NCI-H774 (cell line): ENCODE measurements at places on chromosomes 6 and 20.

- no peak for DNase-seq
Observed at GRCh38 chr6:1665214-1665613, 55.5 kb downstream of the FOXC1 start.

- no peak for DNase-seq
Observed at GRCh38 chr20:57262301-57262700, 4.1 kb downstream of the BMP7 start.

GRCh38 chr6:17045581-17046322 lies 56.1 kb upstream of the STMND1 start:
- DNase-seq: no peak

DNA sequence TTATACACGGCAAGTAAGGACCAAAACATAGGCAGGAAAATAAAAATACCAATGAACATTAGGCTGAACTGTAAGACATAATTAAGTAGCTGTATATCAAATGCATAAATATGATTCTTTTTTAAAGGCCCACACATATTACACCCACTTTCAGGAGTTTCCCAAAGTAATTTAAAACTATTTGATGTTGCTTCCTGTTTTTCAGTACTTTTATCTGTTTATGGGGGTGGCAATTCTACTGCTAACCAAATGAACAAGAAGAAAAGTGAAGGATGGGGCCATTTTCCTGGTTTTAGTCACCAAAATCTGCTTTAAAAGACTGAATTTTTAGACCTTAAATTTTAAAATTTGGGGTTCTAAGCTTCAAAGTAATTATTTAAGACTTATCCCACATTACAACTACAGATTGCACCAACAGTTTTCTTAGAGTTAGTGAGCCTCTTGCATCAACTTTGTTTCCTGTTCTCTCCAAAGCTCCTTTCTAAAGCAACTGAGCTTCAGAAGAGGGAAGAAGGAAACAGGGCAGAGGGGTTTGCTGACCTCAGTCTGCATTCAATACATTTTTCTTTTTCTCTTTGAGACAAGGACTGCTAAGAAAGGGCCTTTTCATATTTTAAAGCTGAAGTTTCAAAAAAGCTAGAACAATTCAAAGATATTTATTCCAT lies 191.0 kb downstream of the BACH2 start:
- no peak for DNase-seq

- DNase-seq: no peak
Observed at GRCh38 chr6:40874495-40874894, 164.5 kb downstream of the UNC5CL start.

GRCh38 chr6:25477006-25477590 lies 174.9 kb upstream of the SCGN start:
- DNase-seq: no peak

DNA sequence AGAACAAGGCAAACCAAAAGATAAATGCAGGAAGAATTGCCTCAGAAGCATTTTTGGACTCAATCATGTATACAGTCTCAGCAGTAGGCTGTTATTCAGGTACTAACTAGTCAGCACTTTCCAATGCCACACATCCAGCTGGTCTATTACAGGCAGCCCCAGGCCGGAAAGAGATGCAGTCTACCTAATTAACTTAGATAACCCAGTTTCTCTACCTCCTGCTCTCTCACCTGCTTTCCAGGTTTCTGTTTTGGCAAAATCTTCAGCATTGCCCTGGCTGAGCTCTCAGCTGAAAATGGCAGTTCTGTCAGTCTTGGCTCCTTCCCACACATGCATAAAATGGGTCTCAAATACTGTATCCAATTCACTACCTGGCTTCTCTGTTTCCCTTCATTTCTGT lies 101.3 kb upstream of the UFL1 start:
- DNase-seq: no peak

DNA sequence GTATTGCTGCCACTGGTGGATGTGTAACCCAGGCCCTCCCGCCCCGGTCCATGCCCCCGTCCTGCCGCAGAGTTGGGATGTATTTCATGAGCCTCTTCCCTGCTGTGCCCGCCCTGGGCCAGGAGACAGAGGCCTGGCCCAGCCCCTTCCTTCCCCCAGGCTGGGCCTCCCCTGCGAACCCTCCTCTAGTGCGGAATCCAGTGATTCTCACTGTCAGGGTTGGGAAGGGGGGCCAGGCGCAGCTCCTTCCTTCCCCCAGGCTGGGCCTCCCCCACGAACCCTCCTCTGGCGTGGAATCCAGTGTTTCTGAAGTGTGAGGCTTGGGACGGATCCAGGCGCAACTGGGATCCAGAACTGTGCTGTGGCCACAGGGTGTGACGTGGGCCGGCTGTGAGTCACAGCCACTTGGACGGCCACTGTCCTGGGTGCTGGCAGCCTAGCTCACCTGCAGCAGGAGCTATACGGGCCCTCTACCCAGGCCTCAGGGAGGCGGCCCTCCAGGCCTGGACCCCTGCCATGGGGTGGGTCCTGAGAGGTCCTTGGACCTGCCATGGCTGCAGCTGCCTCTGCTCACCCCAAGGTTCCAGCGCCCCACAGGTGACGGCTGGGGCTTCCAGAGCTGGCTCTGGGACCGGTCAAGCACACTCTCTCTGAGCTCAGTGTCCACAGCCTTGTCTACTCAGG lies 28.3 kb downstream of the COL20A1 start:
- DNase-seq: no peak

DNA sequence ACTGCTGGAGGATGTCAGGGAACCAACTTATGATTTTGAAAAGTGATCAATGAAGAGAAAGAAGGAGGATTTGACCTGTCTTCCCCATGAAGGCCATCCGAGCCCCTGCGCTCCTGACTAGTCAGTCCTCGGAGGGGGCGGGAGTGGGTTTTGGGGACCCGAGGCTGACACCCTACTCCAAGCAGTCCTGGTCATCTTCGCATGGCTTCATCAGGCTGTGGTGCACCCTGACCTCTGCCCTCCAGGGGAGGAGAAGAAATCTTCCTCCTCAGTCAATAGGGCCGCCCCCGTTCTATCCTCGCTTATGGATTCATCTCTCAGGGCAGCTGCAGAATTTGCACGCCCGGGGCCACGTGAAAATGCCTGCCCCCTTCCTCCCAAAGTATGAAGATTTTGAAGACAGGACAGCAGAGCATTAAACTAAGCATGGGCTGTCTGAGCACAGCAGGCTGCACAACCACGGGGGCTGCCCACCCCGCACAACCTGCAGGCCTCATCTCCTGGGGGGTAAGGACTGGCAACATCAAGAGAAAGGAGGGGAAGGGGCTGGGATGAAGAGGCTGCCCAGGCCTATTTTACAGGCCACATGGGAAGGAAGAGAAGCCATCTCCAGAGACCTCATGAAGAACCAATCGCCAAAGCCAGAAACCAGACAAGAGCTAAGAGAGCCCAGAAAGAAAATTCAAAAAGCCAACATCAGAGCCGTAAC lies 138.1 kb upstream of the PHACTR3 start:
- DNase-seq: no peak

GRCh38 chr6:140032189-140032588 lies 657.7 kb upstream of the CITED2 start:
- no peak for DNase-seq

DNA sequence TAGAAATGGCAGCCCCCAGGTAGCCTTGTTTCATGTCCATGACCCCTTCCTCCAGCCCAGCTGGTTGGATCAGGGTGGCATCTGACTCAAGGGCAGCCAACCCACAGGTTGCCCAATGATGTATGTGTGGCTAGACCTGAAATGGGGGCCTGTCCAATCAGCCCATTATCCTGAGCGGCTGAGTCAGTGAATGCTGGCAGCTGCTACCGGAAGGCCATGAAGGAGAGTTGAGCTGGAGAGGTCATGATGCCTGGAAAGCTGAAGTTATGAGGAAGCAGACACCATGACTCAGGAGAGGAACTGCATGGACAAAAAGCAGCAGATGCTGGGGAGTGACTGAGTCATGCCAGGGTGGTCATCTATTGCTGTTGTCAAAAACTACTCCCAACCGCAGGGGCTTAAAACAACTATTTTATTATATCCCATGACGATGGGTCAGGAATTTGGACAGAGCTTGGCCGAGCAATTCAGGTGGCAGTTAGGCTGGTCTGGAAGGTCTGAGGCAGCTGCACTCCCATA lies 67.3 kb downstream of the MDGA1 start:
- no peak for DNase-seq

- DNase-seq: no peak
Observed at GRCh38 chr6:119480961-119481497, 131.5 kb upstream of the MAN1A1 start.

GRCh38 chr6:107787589-107787960 lies 36.5 kb downstream of the SCML4 start:
- DNase-seq: no peak

DNA sequence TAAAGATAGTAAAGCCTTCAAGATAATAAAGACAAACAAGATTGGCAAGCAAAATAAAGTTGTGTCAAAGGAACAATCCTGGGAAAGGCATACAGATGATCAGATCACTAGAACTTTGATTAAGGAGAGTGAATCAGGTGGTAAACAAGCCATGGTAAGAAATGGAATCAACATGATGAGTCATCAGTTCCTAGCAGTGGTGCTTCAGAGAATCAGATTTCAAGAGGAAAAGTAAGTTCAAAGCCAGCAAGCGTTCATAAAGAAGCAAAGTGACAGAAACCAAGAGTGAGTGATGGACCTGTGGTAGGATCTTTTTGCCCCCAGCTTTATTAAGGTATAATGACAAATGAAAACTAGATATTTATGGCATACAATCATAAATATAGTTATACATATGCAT lies 340.4 kb downstream of the TPBG start:
- no peak for DNase-seq

DNA sequence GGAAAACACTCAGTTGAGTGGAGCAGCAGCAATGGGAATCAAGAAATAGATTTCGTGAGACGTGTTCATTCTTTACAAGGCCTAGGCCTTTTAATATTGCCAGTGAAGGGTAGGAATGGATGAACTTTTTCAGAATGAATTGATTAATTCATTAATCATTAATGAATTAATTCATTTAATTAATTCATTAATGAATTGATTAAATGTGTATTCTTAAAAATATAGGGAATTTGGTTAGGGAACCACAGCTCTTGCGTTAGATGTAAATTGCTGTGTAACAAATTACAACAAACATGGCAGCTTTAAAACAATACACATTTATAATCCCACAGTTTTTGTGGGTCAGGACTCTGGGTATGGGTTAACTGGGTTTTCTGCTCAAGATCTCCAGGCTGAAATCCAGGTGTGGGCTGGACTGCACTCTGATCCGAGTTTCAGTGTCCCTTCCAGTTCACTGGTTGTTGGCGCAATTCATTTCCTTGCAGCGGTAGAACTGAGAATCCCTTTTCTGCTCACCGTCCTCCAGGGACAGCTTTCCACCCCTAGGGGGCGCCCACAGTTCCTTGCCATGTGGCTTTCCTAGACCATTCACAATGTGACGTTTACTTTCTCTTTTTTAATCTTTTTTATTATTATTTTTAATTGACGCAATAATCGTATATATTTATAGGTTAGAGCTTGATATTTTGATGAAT lies 32.8 kb upstream of the BCAS1 start:
- DNase-seq: no peak

DNA sequence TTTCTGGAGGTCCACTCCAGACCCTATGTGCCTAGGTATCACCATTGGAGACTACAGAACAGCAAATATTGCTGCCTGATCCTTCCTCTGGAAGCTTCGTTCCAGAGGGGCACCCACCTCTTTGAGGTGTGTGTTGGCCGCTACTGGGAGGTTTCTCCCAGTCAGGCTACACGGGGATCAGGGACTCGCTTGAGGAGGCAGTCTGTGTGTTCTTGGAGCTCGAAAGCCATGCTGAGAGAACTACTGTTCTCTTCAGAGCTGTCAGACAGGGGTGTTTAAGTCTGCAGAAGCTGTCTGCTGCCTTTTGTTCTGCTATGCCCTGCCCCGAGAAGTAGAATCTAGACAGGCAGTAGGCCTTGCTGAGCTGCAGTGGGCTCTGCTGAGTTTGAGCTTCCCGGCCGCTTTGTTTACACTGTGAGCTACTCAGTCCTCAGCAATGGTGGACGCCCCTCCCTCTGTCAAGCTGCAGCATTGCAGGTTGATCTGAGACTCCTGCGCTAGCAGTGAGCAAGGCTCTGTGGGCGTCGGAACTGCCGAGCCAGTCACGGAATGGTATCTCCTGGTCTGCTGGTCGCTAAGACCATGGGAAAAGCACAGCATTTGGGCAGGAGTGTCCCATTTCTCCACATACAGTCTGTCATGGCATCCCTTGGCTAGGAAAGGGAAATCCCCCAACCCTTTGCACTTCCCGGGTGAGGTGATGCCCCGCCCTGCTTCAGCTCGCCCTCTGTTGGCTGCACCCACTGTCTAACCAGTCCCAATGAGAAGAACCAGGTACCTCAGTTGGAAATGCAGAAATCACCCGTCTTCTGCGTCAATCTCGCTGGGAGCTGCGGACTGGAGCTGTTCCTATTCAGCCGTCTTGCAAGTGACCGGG lies 32.5 kb upstream of the ASCC3 start:
- DNase-seq: peak; percentile 84

DNA sequence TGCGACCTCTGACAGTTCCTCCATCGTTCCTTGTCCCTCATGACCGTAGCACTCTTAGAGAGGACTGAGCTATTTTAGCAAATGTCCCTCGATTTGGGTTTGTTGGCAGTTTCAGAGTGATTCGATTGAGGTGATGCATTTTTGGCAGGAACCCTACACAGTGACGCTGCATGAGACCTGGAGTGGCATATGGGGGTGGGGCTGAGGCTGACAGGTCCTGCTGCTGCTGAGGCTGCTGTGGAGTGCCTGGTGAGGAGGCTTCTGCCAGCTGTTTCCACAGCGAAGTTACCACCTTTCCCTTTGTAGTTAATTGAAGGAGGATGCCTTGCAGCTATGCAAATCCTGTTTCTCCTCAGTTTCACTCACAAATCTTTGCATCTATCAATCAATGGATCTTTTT lies 19.8 kb downstream of the PXDC1 start:
- DNase-seq: no peak

DNA sequence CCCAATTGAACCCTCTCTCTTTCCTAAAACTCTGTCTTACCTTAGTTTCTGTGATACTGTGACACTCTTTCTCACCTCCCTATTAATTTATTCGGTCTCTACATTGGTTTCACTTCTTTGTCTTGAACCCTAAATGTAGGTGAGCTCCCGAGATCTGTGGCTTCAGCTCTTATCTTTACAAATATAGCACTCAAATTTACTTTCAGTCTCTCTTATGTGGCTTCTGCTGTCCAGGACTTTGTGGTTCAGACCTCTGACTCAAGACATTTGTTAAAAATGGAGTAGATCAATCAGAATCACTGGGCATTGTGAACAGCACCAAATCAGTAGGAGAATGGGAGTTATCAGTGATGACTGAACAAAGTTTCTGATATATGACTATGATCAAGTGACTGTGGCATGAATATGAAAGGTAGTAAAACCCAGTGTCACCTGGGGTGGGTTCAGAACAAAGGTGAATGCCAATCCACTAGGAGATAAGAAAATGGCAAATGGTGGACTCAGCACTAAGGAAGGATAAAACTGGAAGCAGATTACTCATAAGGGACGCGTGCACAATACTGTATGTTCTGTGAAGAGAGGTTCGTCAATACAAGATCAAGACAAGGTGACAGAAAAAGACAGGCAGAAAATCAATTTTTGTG lies 27.2 kb downstream of the IL17F start:
- DNase-seq: no peak

DNA sequence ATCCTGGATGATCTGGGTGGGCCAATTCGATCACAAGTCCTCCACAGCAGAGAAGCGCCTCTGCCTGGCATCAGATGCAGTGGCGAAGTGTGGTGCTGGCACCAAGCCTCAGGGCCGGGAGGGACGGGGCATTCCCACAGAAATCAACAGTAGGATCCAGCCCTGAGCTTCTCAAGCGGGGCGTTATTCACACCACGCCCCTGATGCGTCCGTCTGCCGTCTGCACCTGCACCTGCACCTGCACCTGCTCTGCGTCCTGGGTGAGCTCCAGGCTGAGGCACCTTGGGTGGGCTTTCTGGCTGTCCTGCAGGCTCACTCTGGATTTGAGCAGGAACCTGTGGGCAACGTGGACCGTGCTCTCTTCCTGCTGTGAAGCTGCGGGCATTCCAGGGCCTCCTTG lies 13.8 kb upstream of the NTSR1 start:
- peak; percentile 12 for DNase-seq
